NCI-H2081 (cell line): ENCODE measurements at places on chromosomes 13 and 19.

GRCh38 chr19:33684538-33685232, 62.9 kb downstream of the CHST8 start:
- DNase-seq: no peak

DNA sequence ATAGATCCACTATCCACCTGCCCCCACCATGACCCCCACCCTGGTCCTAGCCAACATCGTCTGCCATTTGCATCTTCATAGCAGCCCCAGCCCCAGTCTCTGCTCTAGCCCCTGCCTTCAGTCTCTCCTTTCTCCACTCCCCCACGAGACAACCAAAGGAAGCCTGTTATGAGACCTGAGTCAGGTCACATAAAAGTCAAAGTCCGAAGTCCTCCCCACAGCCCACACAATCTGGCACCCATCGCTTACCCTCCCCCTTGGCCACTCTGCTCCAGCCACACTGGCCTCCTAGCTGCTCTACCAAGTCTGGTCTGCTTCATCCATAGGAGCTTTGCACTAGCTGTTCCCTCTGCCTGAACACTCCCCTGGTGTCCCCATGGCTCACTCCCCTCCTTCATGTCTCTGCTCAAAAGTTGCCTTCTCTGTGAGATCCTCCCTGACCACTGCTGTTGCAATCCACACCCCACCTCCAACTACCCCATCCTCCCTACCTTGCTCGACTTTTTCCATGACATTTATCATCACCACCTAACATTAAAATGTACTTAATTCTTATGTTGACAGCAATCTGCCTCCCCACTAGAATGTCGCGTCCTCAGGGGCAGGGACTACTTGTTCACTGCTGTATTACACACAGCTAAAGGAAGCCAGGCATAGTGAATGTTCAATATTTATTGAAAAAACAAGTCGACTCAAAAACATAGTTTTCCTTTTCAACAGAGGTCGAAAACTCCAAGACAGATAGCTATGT, 1.2 kb upstream of the PLEKHG2 start:
- no peak for DNase-seq

DNA sequence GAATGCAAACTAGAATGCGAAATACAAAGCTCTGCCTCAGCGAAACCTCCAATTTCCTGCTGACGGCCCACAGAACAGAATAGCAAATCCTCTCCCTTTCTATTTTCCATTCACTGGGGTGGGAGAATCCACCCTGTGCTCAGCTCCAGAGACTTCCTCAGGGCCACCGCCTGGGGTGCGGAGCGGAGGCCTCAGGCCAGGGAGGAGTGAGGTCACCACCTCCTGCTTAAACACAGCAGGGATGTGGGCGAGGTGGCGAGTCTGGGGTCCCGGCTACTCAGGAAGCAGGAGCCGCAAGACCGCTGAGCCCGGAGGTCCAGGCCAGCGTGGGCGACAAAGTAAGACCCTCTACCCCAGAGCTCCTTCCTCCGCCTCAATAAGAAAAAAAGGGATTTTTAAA, 666 bp upstream of the ZNF320 start:
- DNase-seq: no peak

DNA sequence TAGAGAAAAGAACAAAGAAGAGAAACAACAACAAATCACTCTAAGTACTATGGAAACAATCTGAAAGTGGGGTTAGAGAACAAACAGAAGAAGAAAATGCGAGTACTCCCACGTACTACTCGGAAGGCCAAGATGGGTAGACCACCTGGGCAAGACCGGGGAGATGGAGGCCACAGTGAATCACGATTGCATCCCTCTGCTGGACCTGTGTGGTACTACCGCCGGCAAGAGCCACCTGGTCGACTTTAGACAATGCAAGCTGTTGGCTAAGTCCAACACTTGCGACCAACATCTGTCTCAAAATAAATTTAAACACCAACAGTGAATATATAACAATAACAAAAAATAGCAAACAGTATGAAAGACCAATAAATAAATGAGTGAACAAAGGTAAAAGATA, 45.5 kb upstream of the ZNF91 start:
- DNase-seq: no peak

DNA sequence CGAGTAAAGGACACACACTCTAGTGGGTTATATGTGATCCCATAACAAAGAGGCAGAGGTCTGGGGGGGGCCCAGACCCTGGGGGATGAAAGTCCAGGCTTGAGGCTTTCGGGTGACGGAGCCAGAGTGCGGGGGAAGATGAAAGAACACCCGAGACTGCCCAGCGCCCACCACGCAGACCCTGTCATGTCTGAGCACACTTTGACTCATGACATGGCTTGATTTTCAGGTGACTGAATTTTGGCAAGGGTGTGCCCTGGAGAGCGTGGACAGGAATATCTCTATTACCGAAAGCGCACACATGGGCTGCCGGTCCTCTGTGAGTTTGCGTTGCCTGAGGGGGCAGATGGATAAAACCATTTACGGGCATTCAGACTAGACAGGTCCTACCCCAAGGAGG, 192.0 kb upstream of the SOX1 start:
- DNase-seq: no peak

DNA sequence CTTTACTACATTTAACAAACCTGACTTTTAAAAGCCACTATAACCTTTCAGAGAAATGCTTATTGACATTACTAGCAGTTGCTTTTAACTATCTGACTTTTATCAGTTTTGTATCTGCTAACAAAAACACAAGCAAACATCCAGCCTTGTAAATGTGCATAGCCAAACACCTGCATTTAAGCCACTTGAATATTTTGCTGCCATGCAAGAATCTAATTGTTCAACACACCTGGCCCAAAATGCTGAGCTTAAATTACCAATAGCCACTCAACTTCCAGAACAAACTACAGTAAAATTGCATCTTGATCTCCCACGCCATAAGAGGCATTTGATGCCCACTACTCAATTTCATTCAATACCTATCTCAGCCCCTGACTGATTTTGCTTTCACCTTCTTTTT, 9.3 kb downstream of the ZIC5 start:
- DNase-seq: no peak

- no peak for DNase-seq
Measured at GRCh38 chr13:29427937-29428309, 167.6 kb downstream of the SLC7A1 start.

GRCh38 chr19:56972291-56972841, 131.8 kb upstream of the PEG3 start:
- no peak for DNase-seq
